ENCODE measurements at places on chromosomes 7 and 10.

DNA sequence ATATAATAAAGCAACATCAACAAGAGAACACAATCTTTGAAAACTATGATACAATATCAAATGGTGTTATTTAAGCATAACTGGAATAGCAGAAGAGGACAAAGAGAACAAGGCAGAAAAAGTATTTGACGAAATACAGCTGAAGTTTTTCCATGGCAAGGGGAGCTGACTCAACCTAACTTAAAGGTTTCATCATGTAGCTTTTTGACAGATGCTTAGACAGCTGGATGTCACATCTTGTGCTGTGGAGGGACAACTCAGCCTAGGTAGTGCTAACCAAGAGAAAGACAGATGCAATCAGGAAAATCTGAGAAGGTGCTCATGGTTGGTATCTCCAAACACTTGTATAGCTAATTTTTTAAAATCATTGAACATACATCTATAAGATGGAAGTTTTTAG lies 208.2 kb downstream of the TFEC start:
- DNase-seq, result no peak

GRCh38 chr10:111539246-111539645 lies 462.4 kb downstream of the ADRA2A start:
- no peak for DNase-seq

GRCh38 chr10:111017098-111017497 lies 59.7 kb upstream of the ADRA2A start:
- no peak for DNase-seq

GRCh38 chr10:124949543-124949942 lies 7.6 kb downstream of the ZRANB1 start:
- no peak for DNase-seq

DNA sequence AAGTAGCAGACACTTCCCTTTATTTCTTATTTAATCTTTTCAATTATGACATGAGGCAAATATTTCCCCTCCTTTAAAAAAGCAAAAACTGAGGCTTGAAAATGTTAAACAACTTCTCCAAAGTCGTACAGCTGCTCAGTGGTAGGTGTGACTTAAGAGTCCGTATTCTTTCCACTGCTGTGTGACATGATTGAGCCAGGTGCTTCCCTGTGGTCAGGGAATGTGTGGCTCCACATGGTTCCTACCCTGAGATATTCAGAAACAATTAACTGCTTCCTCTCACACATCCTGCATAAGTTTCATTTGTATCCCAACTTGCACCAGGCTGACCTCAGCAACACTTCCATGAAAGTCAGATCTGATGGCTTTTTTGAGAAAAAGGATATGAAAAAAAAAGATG lies 13.6 kb downstream of the OPALIN start:
- DNase-seq, result no peak

DNA sequence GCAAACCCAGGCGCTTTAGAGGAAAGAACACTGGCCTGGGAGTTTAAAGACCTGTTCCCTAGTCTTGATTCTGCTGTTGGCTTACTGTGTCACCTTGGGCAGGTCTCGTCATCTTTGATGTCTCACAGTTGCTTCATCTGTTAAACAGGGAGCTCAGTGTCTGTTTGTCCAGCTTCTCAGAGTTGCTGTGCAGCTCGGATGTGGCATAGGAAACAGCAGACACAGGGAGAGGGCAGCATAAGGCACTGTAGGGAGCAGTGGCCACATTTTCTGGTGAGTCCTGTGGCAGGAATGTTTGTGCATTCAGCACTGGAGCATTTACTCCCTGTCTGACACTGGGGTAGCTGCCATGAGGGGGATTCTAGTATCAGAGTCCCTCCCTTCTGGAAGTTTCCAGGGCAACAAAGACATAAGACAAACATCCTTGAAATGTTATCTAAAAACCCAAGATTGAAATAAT lies 2.0 kb downstream of the REPIN1 start:
- DNase-seq, result no peak

- no peak for DNase-seq
These were observed 55.4 kb downstream of the MAP3K8 start for GRCh38 chr10:30489346-30489745.

Data from H4 (cell line).